ENCODE measurements at places on chromosomes 2 and 18. TPM values are rescaled to one million over a fixed set of nuclear protein-coding genes. Genes with fewer than 3 reads are reported as not detected.
A peak's percentile ranks its signal among the peaks of the same experiment; 100 is the strongest.

C2orf66 gene
- not detected for total RNA-seq

SH3RF3 gene
- 0.34 TPM for total RNA-seq

DNA sequence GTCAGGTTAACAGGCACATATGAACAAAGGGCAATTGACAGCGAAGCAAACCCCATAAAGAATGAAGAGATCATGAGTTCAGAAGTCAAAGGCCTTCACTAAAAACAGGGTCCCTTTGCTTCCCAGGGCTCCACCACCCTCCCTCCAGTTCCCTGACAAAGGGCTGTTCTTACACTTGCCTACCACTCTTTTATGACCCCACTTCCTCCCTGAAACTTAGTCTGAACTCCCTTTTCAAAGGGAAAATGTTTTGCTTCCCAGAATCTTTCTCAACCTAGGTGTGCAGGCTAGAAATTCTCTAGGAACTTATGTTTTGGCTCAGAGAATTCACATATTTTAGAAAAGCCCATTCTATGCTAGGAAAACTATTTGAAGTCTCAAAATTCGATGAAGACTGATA, 86.0 kb upstream of the ITGA4 start:
- no peak for DNase-seq

DNA sequence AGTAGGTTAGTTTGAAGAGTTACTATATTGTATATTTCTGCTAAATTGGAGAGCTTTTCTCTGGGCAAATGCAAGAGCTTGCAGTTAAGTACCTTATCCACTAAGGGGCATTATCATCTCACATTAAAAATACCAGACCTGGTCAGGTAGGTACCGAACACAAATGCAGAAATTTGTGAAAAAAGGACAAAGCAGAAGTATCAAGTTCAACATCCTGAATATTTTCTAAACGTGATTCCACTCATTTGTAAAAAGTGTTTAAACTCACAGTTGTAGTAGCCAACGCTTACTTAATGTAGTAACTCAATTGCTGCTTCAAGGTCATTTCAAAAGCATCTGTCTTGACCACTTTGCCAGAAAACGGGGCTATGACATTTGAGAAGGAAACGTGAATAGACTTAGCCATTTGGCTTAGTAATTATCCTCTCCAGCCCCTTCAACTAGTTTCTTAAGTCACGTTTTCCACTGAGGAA, 52.1 kb downstream of the CYRIA start:
- peak; percentile 79 for DNase-seq

DNA sequence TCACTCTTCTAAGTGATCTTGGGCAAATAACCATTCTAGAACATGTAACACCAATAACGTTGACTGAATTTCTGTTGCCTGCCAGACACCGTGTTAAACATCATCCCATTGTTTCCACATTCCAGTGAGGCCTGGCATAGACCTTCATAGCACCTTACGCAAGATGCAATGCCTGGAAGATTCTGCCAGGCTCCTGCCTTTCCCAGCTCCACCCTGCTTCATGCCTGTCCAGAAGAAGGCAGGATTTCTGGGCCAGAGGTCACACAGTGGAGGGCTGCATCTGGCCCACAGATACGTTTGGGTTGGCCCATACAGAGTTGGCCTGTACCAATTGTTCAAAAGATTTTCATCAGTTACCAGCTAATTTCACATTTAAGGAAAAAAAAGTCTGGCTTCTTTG, 46.3 kb downstream of the EN1 start:
- DNase-seq: no peak

DNA sequence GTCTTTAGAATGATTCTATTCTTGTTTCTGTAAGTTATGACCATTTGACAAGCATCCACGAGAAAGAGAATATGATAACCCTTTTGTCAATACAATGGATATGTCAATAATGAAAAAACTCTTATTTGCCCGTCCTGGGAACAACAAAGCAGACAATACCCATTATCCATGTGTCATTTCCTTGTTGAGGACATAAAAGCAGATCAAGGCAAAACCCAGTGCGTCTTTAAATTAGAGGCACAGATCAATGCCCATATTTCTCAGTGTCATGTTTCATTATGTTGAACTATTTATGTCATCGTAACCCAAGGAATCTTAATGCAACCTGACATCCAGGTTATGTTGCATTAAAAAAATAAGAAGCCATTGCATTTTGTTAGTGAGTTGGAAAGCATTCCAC, 365.0 kb upstream of the CELF4 start:
- DNase-seq: no peak

- DNase-seq: no peak
These were observed 133.3 kb downstream of the GAREM1 start for GRCh38 chr18:32337347-32337746.

- no peak for DNase-seq
These were observed 19.4 kb downstream of the DDX18 start for GRCh38 chr2:117833911-117834310.
